ENCODE measurements at places on chromosomes 5 and 9. TPM values are rescaled to one million over a fixed set of nuclear protein-coding genes. Genes with fewer than 3 reads are reported as not detected.

The AQP3 gene
- total RNA-seq = 41.1 TPM

The C5orf52 gene
- total RNA-seq = not detected

The INSL6 gene
- total RNA-seq = not detected

The PCDHA12 gene
- 10.5 TPM for total RNA-seq

The TRPM3 gene
- total RNA-seq = 7.1 TPM

The SMARCA2 gene
- total RNA-seq = 75.9 TPM

The FAM221B gene
- total RNA-seq = not detected

The DAB2 gene
- 73.6 TPM for total RNA-seq

The ZNG1F gene
- 6.7 TPM for total RNA-seq

The PCDHGA5 gene
- 12.1 TPM for total RNA-seq

The VLDLR gene
- total RNA-seq = 11.4 TPM

The LHFPL2 gene
- total RNA-seq = 34.3 TPM

The FREM1 gene
- 3.9 TPM for total RNA-seq

The PCDH12 gene
- 1.2 TPM for total RNA-seq

The SPOCK1 gene
- total RNA-seq = 119 TPM

The DNAI1 gene
- total RNA-seq = 0.42 TPM

The SERINC5 gene
- 34.1 TPM for total RNA-seq

The POMT1 gene
- 33.3 TPM for total RNA-seq

The PCDHGA3 gene
- 8.8 TPM for total RNA-seq

The TRAF2 gene
- total RNA-seq = 5.0 TPM

The IFT74 gene
- total RNA-seq = 24.0 TPM

The SPATA6L gene
- 1.3 TPM for total RNA-seq

The SPATA31A3 gene
- not detected for total RNA-seq

The TGFBI gene
- total RNA-seq = 190 TPM

The ACOT12 gene
- 1.7 TPM for total RNA-seq

The BNIP1 gene
- 6.9 TPM for total RNA-seq

The MARCOL gene
- total RNA-seq = not detected

The CDC25C gene
- total RNA-seq = not detected

The AIF1L gene
- 53.5 TPM for total RNA-seq

The KLHL3 gene
- 27.6 TPM for total RNA-seq

The TXNDC8 gene
- not detected for total RNA-seq

The TLR4 gene
- total RNA-seq = 24.3 TPM

The ELOVL7 gene
- 9.0 TPM for total RNA-seq

The CDKN2B gene
- total RNA-seq = 18.2 TPM

The BTNL3 gene
- total RNA-seq = not detected

The KIAA0825 gene
- 4.8 TPM for total RNA-seq

The PTGR1 gene
- 29.1 TPM for total RNA-seq

The OSMR gene
- total RNA-seq = 49.8 TPM

The GFPT2 gene
- 36.1 TPM for total RNA-seq

The DENND4C gene
- total RNA-seq = 76.5 TPM

The GPRIN1 gene
- not detected for total RNA-seq

The SLC23A1 gene
- total RNA-seq = not detected

The EIF4E1B gene
- total RNA-seq = not detected

The GADD45G gene
- total RNA-seq = 27.1 TPM

The SLC2A8 gene
- 46.2 TPM for total RNA-seq

The ARID3C gene
- total RNA-seq = 2.1 TPM

The IL31RA gene
- not detected for total RNA-seq

The CCNO gene
- not detected for total RNA-seq

The PLAC8L1 gene
- total RNA-seq = not detected

The MSX2 gene
- not detected for total RNA-seq

The LURAP1L gene
- total RNA-seq = 12.7 TPM

The ARAP3 gene
- 11.8 TPM for total RNA-seq

Measured in tibial nerve (tissue), 4 donors.